ENCODE measurements at places on chromosomes 6 and 20. TPM values are rescaled to one million over a fixed set of nuclear protein-coding genes. Genes with fewer than 3 reads are reported as not detected.

GRCh38 chr6:10580570-10580969 lies 59.4 kb downstream of the GCNT2 start:
- H3K27ac ChIP-seq: no peak overlapping the region
- no peaks in the 10 kb centered on the region for H3K4me1 ChIP-seq
- H3K27me3 ChIP-seq: no peaks in the 10 kb centered on the region
- peaks cover 3% of the 10 kb centered on the region for H3K36me3 ChIP-seq
- no peak for DNase-seq

DNA sequence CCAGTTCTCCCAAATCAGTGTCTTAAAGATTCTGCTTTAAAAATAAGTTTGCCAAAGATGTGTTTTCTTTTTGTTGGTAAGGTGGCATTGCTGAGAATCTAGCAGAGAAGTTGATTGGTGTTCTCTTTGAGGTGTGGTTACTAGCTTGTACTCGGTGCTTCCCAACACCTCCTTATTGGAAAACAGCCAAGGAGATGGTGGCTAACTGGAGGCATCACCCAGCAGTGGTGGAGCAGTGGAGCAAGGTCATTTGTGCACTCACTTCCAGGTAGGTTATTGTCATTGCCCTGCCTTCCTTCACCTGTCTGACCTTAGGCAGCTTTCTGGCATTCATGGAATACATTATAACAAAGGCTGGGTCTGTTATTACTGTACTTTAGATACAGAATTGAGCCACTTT lies 26.7 kb downstream of the RALGAPB start:
- H3K27me3 ChIP-seq: no peaks in the 10 kb centered on the region
- H3K36me3 ChIP-seq: peaks cover 64% of the 10 kb centered on the region
- no peak overlapping the region for H3K27ac ChIP-seq
- no peak for DNase-seq
- H3K4me1 ChIP-seq: peaks cover 17% of the 10 kb centered on the region
- no peak overlapping the region for H3K4me3 ChIP-seq

DNA sequence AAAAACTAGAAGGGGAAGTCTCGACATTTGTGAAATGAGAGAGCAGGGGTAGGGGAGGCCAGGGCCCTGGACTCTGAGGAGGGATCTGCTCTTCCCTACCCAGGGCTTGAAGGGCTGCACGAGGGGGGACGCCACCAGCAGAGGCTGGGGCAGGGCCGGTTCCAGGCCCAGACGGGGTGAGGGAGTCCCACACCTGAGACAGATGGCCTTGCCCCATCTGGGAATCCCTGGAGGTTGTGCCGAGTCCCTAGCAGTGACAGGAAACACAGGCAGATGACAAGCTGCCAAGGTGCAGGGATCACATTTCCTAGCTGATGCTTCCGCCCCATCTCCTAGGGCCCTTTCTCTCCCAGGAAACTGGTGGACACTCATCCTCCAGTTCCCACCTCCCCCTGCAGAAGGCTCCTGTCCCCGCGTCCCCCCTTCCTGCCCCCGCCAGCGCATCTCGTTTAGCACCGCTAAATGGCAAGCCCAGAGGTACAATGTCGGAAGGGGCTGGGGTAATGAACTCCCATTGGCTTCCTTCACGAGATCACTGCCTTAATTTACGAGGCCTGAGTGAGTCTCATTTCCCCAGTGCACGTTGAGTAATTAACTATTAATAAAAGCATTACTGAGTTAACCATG lies 35.2 kb upstream of the CDH22 start:
- H3K4me3 ChIP-seq: no peak overlapping the region
- H3K4me1 ChIP-seq: no peaks in the 10 kb centered on the region
- H3K27ac ChIP-seq: no peak overlapping the region
- H3K36me3 ChIP-seq: no peaks in the 10 kb centered on the region
- H3K27me3 ChIP-seq: peaks cover 65% of the 10 kb centered on the region

DNA sequence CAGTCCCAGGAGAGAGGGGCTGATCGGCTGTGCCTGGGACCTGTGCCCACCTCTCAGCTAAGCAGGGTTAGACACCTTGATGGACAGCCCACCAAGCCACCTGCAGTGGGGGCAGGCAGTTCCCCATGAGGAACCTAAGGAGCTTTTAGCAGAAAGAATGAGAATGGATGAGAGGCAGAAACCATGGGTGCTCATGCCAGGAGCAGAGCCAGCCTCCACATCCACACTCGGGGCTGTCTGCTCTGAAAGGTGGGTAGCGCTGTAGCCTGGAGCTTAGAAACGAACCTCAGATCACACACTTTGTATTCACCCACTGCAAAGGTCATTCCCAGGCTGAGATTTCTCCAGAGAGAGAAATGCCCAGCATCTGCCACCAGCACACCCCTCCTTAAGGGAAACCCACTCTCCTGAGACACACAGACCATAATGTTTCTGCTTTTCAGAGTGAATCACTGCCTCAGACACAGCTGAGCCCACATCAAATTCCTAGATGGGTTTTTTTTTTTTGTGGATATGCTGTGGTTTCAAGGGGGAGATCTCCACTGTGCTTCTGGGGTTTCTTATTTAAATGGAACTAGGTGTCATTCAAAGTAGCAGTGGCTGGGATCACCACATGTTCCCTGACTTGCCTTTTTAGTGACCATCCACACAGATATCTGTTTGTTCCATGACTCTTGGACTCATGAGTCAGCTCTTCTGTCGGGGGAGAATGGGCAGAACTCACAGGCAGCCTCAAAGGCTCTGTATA lies 218.9 kb downstream of the EYA2 start:
- no peak overlapping the region for H3K27ac ChIP-seq
- no peak overlapping the region for H3K4me3 ChIP-seq
- H3K4me1 ChIP-seq: peaks cover 16% of the 10 kb centered on the region
- no peaks in the 10 kb centered on the region for H3K36me3 ChIP-seq

- no peaks in the 10 kb centered on the region for H3K27me3 ChIP-seq
- DNase-seq: no peak
- H3K4me3 ChIP-seq: no peak overlapping the region
- no peaks in the 10 kb centered on the region for H3K36me3 ChIP-seq
- no peaks in the 10 kb centered on the region for H3K4me1 ChIP-seq
Observed at GRCh38 chr20:11687546-11688292, 230.0 kb upstream of the BTBD3 start.

GRCh38 chr6:165456286-165456685 lies 146.9 kb upstream of the C6orf118 start:
- H3K4me3 ChIP-seq: no peak overlapping the region
- no peaks in the 10 kb centered on the region for H3K4me1 ChIP-seq
- H3K36me3 ChIP-seq: no peaks in the 10 kb centered on the region
- no peaks in the 10 kb centered on the region for H3K27me3 ChIP-seq
- H3K27ac ChIP-seq: no peak overlapping the region

GRCh38 chr6:5093231-5094015 lies 8.3 kb downstream of the PPP1R3G start:
- H3K27me3 ChIP-seq: peaks cover 43% of the 10 kb centered on the region
- H3K36me3 ChIP-seq: no peaks in the 10 kb centered on the region
- H3K4me1 ChIP-seq: peaks cover 17% of the 10 kb centered on the region
- no peak overlapping the region for H3K4me3 ChIP-seq

DNA sequence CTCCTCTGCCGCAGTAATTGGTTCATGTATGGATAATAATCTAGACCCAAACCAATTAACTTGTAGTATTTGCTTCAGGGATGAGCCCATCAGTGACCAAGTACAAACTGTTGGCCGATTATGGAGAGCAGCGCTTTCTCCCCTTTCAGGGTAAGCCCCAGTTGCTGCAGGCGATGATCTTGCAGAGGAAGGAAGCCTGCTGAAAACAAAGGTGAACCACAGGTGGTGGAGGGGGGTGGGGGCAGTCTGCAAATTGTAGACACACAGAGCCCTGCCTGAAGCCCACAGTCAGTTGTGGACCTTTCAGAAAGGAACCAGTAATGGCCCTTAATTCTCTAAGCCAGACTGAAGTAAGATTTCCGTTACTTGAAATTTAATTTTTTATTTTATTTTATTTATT lies 167.9 kb upstream of the JARID2 start:
- no peak overlapping the region for H3K27ac ChIP-seq
- H3K36me3 ChIP-seq: no peaks in the 10 kb centered on the region
- H3K4me3 ChIP-seq: no peak overlapping the region
- H3K27me3 ChIP-seq: no peaks in the 10 kb centered on the region
- no peaks in the 10 kb centered on the region for H3K4me1 ChIP-seq

- DNase-seq: no peak
- H3K36me3 ChIP-seq: no peaks in the 10 kb centered on the region
- H3K4me1 ChIP-seq: no peaks in the 10 kb centered on the region
- no peak overlapping the region for H3K4me3 ChIP-seq
Observed at GRCh38 chr6:119873107-119873506, 523.5 kb upstream of the MAN1A1 start.

DNA sequence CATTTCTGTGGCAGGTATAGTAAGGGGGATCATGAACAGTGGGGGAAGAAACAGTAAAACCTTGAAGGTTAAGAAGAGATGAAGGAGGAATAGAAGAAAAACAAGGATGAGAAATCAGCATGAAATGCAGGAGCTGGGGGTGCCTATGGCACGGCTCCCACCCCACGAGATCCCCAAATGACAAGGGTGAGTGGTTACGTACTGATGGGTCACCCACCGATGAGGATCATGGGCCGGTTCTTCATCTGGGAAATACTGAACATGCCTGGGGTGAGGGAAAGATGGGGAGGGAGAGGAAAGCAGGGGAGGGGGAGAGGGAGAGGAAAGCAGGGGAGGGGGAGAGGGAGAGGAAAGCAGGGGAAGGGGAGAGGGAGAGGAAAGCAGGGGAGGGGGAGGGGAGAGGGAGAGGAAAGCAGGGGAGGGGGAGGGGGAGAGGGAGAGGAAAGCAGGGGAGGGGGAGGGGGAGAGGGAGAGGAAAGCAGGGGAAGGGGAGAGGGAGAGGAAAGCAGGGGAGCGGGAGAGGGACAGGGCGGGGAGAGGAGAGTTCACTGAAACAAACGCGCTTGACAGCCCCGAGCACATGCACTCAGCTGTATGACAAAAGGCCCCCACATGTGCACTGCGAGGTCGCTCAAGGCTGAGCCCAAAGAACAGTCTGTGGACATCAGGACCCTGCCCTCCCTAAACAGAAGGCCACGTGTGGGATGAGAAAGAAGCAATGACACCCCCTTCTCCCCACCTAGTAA lies 25.3 kb downstream of the MOCS1 start:
- peaks cover 6% of the 10 kb centered on the region for H3K36me3 ChIP-seq
- no peak overlapping the region for H3K4me3 ChIP-seq
- no peak overlapping the region for H3K27ac ChIP-seq
- H3K27me3 ChIP-seq: no peaks in the 10 kb centered on the region
- H3K4me1 ChIP-seq: no peaks in the 10 kb centered on the region

Gene SOBP
- total RNA-seq: 0.31 TPM

Measured in SJSA1 (cell line).